ENCODE measurements at places on chromosomes 3 and 15. TPM values are rescaled to one million over a fixed set of nuclear protein-coding genes. Genes with fewer than 3 reads are reported as not detected.

The ERICH6 gene
- 0.18 TPM for total RNA-seq

The DUOXA1 gene
- total RNA-seq = 0.04 TPM

The GHSR gene
- total RNA-seq = not detected

The AQP9 gene
- not detected for total RNA-seq

The CHST14 gene
- total RNA-seq = 18.3 TPM

The CCR8 gene
- total RNA-seq = not detected

The FBXL2 gene
- 27.6 TPM for total RNA-seq

The HESX1 gene
- total RNA-seq = 2.5 TPM

The JMJD7 gene
- 22.8 TPM for total RNA-seq

The MAP1A gene
- 30.6 TPM for total RNA-seq

The TP63 gene
- not detected for total RNA-seq

The ATP8B4 gene
- total RNA-seq = not detected

The FETUB gene
- total RNA-seq = not detected

The TMEM158 gene
- total RNA-seq = 0.83 TPM

The CILP gene
- 0.32 TPM for total RNA-seq

The SLC28A1 gene
- total RNA-seq = 0.24 TPM

The GOLGA6L9 gene
- 6.7 TPM for total RNA-seq

The CHRM5 gene
- total RNA-seq = not detected

The SPATA12 gene
- total RNA-seq = not detected

The CEP19 gene
- 5.0 TPM for total RNA-seq

The MAGEL2 gene
- 7.6 TPM for total RNA-seq

The WDR93 gene
- total RNA-seq = 0.06 TPM

The VILL gene
- total RNA-seq = 2.5 TPM

The HRH1 gene
- total RNA-seq = not detected

The LTF gene
- not detected for total RNA-seq

The SEMA7A gene
- 8.7 TPM for total RNA-seq

The CKMT1A gene
- 5.9 TPM for total RNA-seq

The FRMD4B gene
- total RNA-seq = 78.7 TPM

The GOLGA8F gene
- not detected for total RNA-seq

The SLC22A14 gene
- 0.12 TPM for total RNA-seq

The PLXNB1 gene
- 38.5 TPM for total RNA-seq

The WDR53 gene
- total RNA-seq = 10.3 TPM

The KLF15 gene
- total RNA-seq = 9.5 TPM

The CRABP1 gene
- 12.8 TPM for total RNA-seq

The PLA2G4D gene
- total RNA-seq = 0.03 TPM

The IGSF10 gene
- total RNA-seq = 0.18 TPM

The EPHA6 gene
- 0.15 TPM for total RNA-seq

The TRPM1 gene
- total RNA-seq = not detected

The NMNAT3 gene
- 16.0 TPM for total RNA-seq

The ISG20 gene
- 0.69 TPM for total RNA-seq

The C3orf85 gene
- not detected for total RNA-seq

The FRMD5 gene
- 59.7 TPM for total RNA-seq

The CELSR3 gene
- total RNA-seq = 5.9 TPM

The DNAJA4 gene
- total RNA-seq = 3.2 TPM

The GLDN gene
- total RNA-seq = 0.07 TPM

The SEMA3F gene
- total RNA-seq = 21.0 TPM

The GPR15 gene
- not detected for total RNA-seq

The NANOGP8 gene
- total RNA-seq = not detected

The PRICKLE2 gene
- total RNA-seq = 11.6 TPM

The CASR gene
- total RNA-seq = 0.06 TPM

The ANKRD34C gene
- not detected for total RNA-seq
